ENCODE measurements at places on chromosomes 12 and 14.

GRCh38 chr12:46208370-46208769 lies 60.5 kb downstream of the SLC38A1 start:
- no peak for DNase-seq

DNA sequence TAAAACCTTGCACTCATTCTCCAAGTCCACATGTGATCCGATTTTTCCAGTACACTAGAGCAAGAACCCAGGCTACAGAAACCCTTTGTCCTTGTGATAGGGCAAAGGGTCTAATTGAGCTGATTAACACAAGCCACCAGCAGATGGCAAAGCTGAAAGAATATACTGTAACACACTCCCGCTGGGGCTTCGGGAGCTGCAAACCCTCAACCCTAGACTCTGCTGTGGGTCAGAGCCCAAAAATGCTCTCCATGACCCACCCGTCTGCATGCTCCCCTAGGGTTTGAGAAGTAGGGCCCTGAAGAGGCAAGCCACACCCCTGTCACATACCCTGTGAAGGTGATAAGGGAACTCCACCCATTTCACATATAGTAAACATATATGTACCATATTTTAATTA lies 33.6 kb upstream of the PCNX1 start:
- no peak for DNase-seq

DNA sequence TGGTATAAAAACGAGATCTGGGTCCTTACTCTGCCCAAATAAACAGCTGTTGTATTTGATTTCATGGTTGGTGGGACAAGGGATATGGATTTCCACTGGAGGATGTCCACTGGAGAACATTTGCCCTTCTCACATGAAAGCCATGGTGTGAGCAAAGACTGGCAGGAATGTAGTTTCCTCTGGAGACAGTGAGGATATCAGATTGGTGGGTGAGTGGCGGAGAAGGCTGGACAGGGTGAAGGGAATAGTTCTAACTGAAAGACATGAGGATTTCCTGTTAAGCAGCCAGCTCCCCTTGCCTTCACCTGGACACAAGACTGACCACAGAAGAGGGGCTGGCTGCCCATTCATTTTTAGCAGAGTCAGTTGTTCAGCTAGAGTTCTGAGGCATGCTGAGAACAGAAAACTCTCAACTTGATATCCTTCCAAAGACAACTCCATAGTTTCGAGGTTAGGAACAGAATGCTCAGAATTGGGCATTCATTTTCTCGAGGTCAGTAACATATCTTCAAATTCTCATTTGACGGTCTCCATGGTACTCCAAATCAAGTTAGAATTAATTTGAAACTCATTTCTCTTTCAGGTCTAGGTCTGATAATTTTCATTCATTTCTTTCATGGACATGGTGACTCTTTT lies 365.7 kb downstream of the LRIG3 start:
- no peak for DNase-seq

GRCh38 chr12:4580281-4580688 lies 18.3 kb downstream of the DYRK4 start:
- no peak for DNase-seq

DNA sequence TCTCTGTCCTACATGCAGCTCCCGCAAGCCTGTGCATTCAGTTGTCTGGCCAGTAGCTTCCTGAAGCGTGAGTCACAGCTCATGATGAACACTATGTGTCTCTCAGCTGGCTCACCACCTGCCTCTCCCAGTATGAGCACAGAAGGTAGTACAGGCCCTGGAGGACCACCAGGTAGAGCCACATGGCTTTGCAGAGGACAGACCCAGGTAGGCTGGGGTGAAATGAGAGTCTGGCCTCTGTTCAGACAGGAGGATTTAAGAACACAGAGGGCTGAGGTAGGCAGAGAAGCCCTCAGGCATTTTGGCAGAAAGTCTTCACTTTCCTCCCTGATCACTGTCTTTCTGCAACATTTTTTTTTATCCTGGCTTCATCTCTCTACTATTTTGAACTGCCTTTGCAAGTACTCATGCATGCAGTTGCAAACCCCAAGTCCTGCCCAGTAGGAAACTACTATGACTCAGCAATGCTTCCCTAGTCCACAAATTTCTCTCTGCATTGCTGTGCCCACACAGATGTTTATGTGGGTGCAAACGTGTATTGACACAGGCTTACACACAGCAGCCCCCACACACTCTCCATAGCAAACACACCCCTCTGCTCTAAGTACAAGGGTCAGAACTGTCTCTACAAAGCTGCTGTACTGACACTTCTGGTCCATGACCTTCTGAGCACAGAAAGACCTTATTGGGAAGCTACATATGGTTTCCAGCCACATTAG lies 7.2 kb upstream of the SDR9C7 start:
- peak; percentile 4 for DNase-seq

DNA sequence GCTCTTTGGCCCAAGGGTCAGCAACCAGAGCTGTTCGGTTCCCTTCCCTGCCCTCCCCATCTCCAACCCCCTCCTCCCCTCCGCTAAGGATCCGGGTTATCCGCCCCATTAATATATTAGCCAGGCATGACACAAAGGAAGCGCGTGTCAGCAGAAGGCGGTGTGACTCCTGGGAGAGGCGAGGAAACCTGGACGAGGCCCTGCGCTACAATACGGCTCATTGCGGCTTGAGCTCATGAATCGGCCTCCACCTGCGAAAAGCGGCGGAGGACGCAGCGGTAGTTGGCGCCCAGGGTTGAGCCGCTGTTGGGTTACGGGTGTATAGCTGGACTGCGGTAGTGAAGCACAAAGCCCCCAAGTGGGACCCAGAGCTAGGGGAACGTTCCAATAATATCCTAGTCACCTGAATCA lies 9.9 kb downstream of the FOXA1 start:
- no peak for DNase-seq

DNA sequence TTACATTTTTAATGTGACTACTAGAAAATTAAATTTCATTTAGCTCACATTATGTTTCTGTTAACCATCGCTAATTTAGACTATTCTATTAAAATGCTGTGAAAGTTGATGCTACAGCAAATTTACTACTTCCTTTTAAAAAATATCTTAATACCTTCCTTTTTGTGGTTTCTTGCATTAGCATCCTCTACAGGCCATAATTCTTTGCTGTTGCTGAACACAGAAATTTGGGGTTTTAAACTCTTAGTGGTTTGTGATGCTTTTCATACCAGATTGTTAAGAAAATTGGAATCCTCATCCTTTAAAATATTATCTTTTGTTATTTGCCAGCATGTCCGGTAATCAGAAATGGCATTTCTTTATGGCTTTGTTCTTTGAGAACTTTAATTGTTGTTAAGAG lies 18.1 kb downstream of the WNK1 start:
- DNase-seq, result no peak

DNA sequence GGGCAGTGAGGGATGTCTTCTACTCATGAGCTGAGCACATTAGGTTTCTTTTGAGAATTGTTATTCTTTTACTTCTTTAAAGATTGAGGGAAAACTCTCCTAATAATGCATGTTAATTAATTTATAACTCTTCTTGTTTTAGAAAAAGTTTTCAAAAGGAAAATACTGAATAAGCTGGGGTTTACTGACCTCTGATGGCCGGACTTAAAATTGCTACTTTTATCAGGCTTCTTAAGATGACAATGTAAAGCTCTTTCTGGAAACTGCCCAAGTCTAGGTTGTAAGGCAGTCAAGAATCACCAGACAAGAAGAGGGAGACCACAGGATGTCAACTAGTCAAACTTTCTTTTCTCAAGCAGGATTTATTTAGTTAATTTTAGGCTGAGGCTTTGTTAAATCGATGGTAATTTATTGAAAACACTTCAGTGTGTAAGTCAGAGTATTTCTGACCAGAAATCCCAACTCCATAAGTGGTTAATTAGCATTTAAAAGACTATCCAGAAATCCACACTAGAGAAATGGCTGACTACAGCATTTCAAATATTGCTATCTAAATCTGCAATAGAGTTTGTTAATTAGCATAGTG lies 82.1 kb downstream of the AVPR1A start:
- peak; percentile 82 for DNase-seq

- DNase-seq, result no peak
Measured at GRCh38 chr12:80815351-80815750, 98.6 kb downstream of the MYF5 start.

- no peak for DNase-seq
Measured at GRCh38 chr12:121112496-121112895, 20.2 kb upstream of the P2RX7 start.

- DNase-seq, result no peak
Measured at GRCh38 chr12:6112004-6112403, 12.5 kb downstream of the VWF start.

- no peak for DNase-seq
Measured at GRCh38 chr12:77720258-77720657, 110.4 kb upstream of the NAV3 start.

DNA sequence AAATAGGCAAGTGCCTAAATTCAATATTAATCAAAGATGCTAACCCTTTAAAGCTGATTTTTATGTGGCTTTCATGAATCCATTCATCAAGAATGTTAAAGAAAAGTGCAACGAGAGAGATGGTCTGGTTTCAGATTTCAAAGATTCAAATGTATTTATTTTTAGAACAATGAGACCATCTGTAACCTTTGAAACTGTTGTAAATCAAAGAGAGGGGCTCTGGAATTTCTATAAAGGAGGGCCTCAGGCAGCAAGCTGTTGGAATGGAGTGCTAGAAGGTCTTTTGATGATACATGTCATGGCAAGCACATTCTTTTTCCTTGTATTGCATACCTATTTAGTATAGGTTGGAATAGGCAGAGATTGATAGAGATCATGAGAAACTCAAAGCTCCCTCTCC lies 433.0 kb downstream of the LRIG3 start:
- DNase-seq, result no peak

DNA sequence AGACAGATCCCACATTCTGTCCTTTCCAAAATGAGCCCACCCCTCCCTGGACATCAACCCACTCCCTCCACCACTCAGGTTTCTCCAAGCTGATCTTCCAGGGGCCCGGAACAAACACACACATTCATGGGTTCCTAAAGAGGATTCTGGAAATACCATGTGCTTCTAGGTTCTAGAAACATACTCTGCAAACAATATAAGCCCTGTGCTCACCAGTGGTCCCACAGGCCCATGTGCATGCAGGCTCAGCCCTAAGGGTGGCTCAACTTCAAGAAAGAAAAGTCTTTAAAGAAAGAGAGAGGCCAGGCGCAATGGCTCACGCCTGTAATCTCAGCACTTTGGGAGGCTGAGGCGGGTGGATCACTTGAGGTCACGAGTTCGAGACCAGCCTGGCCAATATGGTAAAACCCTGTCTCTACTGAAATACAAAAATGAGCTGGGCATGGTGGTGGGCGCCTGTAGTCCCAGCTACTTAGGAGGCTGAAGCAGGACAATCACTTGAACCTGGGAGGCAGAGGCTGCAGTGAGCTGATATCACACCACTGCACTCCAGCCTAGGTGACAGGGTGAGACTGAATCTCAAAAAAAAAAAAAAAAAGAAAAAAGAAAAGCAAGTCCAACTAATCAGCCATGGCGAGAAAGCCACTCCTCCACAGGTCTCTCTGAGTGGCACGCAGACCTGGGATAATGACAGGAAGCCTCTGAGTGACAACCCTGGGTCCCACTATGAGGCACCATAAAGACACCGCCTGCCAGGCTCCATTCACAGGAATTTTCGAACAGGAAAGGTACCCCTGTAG lies 59.5 kb upstream of the PNMA1 start:
- DNase-seq, result peak; percentile 9

DNA sequence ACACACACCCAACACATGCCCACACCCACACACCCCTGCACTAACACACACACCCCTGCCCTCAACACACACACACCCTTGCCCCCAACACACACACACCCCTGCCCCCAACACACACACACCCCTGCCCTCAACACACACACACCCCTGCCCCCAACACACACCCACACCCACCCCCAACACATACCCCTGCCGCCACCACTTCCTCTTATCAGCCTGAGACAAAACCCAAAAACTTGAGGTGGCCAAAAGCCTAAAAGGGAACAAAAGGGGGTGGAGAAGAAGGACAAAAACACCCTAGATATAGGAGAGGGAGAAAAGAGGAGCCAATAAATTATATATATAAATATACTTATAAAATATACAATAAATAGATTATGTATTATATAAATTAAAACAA lies 9.1 kb upstream of the DEGS2 start:
- DNase-seq, result no peak

DNA sequence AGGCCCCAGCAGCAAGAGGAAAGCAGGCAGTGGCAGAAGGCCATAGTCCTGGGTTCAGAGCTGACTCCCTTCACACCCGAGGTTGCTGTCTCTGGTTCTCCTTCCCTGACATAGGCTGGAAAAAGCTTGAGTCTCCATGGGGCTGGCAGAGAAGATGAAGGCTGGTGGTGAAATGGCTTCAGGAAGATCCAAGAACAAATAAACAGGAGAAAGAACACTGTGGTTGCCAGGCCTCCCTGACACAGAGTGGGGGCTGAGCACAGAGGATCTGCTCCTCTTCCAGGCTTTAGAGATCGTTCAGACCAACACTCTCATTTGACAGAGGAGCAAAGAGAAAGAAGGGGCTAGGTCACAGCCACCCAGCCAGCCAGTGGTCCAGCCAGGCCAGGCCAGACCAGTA lies 14.3 kb downstream of the HDAC7 start:
- DNase-seq, result no peak

Data from cerebellar cortex (tissue), 1 donor.